ENCODE measurements at places on chromosomes 3 and 15.

DNA sequence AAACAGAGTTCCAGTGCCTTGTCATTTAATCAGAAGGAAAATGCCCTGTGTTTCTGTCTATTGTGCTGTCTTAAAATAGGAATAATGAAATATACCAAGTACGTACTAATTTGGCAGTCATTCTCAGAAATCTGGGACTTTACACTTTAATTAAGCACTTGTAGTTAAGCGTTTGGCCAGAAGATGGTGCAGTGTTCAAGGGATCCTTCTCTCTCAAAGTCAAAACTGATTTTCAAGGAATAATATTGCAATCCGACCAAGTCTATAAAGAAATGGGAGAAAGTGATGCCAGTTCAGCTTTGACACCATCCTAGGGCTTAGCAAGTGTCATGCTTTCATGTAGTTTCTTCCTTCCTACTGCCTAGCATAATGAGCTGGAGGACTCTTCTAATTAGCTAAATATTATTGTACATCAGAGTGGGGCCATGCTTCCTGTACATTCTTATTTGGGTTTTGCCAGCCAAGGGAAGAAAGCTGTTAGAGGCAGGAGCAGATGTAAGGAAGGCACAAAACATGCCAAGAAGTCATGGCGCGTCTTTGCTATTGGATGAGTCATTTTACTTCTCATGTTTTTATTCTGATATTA, 64.8 kb downstream of the SAMMSON start:
- DNase-seq: no peak

DNA sequence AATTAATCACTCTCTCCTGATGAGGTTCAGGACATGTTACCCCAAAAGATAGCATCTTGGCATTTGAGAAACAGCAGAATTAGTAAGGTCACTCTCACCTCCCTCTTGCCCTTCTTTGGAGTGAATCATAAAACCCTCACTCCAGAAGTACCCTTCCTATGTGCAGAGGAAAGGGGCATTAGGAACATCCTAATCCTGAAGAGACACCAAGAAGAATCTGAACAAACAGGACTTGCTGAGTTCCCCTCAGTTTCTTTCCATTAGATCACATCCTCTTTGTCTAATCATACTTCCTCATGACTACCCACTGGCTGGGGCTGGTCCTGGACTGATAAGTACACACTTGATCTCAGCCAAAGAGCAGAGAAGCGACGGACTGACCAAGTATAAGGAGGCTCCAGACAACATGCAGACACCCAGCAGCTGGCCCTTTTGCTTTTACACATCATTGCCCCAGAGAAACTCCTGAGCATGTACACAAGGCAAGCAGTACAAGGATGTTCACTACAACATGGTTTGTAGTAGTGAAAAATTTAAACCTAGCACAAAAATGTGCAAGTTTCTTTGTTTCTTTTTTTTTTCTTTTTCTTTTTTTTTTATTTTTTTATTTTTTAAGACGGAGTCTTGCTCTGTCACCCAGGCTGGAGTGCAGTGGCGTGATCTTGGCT, 15.0 kb upstream of the TM6SF1 start:
- no peak for DNase-seq

DNA sequence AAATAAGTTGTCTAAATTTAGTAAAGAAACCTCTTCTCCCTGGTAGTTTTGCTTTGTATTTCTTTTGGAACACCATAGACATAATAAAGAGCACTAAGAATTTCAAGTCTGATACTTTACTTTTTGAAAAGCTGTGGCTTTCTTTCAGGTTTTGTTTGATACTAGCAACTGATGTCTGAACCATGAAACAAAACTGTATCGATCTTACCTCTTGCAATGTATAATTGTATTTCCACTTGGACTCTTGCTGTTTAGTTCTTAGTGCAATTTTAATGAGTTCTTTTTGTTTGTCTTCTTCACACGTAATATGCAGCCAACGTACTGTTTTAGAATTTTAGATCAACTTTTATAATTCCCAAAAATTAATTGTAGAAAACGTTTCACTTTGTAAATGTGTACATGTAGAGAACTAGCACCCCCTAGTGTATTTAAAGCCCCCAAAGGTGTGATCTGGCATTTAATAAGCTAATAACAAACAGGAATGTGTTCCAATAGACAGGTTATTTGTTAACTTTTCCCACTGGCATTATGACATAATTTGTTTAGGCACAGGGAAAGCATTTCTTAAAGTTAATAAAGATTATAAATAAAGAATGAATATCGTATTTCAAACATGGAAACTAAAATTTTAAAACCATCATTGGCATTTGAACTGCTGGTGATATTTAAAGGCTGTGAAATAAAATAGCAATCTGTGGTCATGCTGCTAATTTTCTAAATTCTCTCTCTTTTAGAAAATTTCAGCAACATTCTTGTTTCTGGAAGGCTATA, 289.1 kb upstream of the DNAJC19 start:
- DNase-seq: no peak

DNA sequence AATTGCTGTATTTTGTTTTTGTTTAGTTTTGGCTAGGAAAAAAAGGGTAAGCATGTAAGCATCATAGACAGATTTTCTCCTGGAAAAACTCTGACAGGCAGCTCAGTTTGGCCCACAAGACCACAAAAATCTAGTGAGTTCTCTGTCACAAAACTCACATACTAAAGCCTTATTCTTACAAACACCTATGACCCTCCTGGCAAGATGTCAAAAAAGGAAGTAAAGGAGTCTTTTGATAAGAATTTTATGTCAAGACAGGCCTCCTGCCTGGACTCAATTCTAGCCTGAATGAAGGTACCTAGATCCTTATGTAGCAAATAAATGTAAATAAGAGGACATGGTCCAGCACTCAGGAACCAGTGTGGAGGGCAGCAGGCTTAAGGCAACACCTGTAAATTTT, 668.3 kb upstream of the ZNF385D start:
- DNase-seq: no peak

- DNase-seq: no peak
Measured at GRCh38 chr15:38745126-38745525, 180.5 kb upstream of the RASGRP1 start.

DNA sequence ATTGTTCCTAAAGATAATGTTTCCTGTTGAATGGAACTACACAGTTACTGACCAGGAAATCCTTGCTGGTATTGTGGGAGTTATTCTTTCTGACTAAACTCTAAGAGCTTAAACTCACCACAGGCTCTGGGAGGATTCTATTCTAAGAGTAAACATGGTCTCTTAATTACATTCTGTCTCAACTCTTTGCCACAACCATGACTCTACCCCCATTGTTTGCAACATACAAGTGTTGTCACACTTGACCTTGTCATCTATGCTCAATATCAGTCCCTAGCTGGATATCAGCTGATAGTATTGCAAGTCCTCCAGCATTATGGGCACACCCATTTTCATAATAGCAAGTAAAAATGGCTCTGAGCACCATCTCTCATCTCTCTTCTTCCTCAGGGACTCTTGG, 29.6 kb upstream of the SECISBP2L start:
- no peak for DNase-seq

DNA sequence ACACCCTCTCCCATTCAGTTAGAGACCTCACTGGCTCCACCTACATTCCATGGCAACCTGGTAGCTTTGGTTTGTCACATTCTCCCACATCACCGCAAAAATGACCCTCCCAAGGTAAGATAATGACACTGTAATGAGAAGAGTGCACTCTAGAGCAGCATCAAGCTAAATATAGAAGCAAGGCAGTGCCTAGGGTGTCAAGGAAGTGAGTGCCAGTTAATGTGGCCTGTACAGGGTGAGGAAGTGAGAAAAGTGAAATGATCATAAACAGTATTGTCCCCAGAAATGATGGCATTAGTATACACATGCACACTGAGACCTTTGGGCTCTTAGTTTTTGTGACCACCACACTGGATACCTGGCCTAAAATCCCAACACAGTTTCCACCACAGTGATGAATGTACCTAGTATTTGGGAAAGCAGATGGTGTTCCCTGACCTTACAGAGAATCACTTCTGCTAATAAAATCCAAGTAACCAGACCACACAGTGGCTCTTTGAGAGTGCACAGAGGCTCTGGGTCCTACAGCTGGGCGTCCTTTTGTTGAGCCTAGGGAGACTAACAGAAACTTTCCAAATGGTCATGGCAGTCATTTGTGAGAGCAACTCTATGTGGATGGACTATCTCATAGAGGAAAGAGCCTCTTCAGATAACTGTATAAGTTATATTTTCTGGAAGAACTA, 106.6 kb downstream of the ARPP21 start:
- DNase-seq: no peak

DNA sequence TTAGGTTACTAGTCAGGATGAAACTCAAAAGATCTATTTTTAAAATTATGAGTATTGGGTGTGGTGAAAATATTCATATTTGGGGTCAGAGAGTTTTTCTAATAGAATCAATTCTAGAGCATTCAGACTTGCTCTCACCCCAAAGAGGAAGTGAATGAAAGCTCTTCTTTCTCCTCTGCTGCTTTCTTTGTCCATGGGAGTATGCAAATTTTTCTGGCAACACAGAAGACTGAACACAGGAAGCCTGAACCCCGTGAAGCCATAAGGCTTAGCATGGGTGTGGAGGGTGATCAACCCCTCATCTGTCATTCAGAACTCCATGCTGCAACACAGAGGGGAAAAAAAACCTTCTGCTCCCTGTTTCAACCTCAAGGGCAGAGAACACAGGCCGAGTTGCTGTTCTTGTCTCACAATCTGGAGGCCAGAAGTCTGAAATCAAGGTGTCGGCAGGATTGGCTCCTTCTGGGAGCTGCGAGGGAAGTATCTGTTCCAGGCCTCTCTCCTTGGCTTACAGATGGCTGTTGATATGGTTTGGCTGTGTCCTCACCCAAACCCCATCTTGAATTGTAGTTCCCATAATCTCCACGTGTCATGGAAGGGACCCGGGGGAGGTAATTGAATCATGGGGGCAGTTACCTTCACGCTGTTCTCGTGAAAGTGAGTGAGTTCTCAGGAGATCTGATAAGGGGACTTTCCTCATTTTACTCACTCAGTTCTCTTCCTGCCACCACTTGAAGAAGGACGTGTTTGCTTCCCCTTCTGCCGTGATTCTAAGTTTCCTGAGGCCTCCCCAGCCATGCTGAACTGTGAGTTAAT, 33.7 kb upstream of the CD47 start:
- DNase-seq: peak; percentile 54

GRCh38 chr15:61216519-61216918, 12.6 kb downstream of the RORA start:
- DNase-seq: no peak

DNA sequence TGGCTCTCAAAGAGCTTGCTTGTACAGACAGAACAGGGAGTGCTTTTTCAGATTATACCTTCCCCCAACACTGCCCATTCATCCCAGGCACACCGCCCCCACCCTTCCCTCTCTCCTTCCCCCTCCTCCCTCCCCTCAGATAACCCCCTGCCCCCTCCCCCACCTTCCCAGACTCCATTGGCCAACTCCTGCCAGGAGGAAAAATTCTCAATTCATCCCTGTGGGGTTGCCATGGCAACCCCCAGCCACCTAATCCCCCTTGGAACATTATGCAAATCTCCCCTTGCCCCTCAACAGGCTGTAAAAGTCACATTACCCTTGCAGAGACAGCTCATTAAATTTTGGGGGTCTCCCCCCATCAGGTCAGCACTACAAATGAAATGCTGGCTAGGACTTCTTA, 14.3 kb downstream of the TLE3 start:
- no peak for DNase-seq

DNA sequence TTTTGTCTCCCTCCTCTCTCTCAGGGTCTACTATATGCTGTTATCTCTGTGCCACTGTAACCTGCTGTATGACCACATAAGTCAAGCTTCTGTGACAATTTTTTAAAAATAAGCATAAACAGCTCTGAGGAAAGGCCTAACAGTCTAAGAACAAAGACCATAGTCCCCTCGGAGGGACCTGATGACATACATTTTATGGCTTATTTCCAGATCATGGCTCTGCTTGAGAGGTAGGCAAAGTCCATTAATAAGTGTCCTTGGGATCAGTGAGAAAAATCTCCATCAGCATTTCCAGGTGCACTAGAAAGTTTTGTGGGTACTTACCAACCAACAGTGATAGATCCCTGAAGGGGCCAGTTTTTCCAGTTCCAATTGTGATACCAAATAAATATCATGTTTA, 123.8 kb downstream of the TNIK start:
- DNase-seq: no peak

- DNase-seq: no peak
Measured at GRCh38 chr3:186849374-186849975, 7.0 kb downstream of the ADIPOQ start.

GRCh38 chr3:72123908-72124441, 339.0 kb upstream of the PROK2 start:
- DNase-seq: no peak

DNA sequence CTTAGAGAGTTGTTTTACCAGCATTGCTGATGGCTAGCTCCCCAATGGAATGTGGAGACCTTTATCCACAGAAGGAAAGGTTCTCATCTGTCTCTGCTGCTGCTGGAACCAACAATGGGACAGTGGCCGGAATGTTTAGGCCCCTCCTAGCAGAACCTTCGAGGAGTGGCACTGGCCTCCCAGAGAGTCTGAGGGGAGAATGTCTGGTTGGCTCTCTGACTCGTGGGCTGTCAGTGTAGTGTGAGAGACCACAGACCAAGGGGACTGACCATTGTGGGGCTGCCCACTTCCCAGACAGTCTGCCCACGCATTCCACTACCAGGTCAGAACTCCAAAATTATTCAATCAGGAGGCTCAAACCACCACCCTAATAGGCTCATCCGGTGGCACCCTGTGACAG, 5.1 kb downstream of the RASL12 start:
- no peak for DNase-seq

DNA sequence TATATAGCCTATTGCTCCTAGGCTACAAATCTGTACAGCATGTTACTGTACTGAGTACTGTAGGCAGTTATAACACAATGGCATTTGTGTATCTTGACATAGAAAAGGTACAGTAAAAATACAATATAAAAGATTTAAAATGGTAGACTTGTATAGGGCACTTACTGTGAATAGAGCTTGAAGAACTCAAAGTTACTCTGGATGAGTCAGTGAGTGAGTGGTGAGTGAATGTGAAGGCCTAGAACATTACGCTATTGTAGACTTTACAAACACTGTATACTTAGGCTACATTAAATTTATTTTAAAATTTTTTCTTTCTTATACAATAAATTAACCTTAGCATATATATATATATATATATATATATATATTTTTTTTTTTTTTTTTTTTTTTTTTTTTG, 140.0 kb upstream of the UBE2E1 start:
- no peak for DNase-seq

GRCh38 chr3:104044002-104044401, 1322.7 kb upstream of the ALCAM start:
- DNase-seq: no peak

DNA sequence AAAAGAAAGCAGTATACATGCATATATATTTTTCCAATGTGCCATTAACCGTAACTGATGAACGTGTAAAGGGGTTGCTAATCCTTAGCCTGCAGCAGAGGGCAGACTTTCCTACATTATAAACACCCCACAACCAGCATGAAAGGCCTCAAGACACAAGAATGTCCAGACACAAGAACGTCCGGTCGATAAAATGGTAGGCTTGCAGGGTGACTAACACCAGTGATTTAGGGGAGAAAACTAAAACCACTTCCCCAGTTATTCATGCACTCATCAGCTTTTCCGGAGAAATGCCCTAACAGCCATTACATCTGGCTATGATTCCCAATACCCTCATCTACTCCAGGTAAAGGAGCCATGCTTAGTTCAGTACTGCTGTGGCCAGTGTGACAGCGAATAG, 57.4 kb downstream of the LRTM1 start:
- DNase-seq: no peak

All from activated T-helper 9 cell treated with anti-CD3 and anti-CD28 coated beads, Interleukin-2, amount 50 U/mL, for 16 hours (primary cell).